ENCODE measurements at places on chromosomes 12 and 14.

- DNase-seq, result no peak
These were observed 26.8 kb downstream of the NAA30 start for GRCh38 chr14:57417228-57417627.

- DNase-seq, result peak; percentile 81
These were observed 248.1 kb downstream of the DPY19L2 start for GRCh38 chr12:63420206-63420644.

- DNase-seq, result no peak
These were observed 26.6 kb upstream of the GNS start for GRCh38 chr12:64785838-64786237.

DNA sequence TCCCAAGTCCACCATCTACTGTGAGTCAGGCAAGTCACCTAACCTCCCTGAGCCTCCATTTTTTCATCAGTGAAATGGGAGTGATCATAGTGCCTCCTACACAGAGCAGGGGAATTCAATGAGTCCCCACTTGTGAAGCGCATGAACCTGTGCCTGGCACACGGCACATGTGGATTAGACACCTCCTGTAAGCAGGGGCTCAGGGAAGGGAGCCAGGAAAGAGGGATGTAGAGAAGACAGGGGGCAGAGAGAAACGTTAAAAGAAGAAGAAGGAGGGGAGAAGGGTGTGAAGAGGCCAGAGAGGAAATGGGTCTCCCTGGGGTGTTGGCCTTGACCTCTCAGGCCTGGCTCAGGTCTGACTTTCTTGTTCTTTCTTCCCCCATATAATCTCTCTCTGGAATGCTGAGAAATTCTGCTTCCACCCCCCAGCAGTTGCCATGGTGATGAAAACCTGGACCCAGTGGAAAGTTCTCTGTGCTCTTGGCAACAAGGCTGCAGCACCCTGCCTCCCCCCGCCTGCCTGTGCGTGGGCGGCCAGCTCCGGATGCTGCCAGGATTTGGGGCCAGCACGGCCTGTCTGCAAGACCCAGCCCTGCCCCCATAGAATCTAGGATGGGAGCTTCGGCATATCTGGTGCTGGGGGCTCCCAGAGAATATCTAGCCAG, 94.5 kb downstream of the CALM1 start:
- no peak for DNase-seq

GRCh38 chr12:26317942-26318575, 122.7 kb downstream of the SSPN start:
- DNase-seq, result peak; percentile 90

DNA sequence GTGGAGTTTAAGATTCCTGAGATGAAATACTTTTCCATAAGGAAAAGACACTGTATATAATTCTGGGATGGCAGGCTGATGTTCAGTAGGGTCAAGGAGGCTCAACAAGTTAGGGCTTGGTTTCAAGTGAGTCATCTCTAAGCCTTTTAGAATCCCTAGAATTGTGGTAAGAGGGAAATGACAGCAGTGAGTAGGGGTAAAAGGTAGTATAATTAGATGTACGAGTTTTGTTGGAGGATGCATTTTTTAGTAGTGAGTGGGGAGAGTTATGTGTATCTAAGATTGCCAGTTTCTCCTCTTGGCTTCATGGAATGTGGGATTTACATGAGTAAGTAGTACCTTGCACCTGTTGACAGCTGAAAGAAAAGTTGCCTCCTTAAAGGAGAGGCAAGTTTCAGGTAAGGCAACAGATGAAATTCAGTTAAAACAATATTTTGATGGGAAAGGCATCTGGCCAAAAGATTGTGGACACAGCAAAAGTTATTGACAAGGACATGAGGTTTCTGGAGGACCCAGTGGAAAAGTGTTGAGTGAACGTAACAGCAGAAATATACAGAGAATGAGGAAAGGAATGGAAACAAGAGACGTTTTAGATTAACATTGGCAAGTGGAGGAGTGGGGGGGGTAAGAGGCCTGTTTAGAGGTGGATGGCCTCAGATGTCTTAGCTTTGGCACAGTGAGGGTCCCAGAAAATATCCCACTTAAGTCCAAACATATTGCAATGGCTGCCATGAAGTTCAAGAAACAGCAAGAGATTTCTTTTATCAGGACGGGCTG, 21.8 kb downstream of the LMO3 start:
- DNase-seq, result no peak

DNA sequence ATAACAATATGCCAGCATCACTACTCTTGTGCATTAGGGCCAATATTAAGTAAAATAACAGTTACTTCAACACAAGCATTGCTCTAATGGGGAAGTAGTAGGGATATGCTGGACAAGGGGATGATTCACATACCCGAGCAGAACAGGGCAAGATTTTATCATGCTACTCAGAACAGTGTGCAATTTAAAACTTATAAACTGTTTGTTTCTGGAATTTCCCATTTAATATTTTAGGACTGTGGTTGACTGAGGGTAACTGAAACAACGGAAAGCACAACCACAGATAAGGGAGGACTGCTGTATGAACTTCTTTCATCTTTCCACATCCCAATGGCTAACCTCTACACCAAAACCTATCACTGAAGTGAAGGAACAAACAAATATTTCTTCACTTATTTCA, 36.8 kb downstream of the SARNP start:
- DNase-seq, result no peak

DNA sequence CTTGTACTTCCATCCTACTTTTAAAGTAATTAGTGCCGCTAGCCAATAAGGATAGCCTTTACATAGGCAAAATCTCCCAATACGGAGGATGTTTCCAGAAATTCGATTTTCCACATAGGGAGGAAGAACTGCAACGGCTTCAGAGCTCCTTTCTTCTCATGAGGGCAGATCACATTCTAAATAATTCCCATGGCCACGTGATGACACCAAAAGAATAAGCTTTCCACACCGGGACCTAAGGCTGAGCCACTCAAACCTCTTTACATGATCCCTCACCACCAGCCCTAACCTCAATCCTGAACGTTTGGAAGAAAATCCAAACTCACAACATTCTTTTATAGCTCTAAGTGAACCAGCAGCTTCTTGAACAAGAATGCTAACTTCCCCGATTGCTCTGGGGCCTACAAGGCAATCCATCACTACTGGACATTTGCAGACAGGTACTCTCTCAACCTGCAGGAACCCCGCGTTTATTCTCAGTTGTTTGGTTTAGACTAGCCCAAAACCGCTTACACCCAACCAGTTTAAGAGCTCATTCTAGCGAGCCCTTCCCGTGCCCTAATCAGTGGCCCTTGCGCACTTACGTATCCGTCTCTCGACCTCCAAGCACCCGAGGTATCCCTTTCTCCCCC, 884 bp downstream of the CAPRIN2 start:
- DNase-seq, result peak; percentile 48

GRCh38 chr12:48351022-48351708, 446 bp upstream of the ZNF641 start:
- peak; percentile 66 for DNase-seq

DNA sequence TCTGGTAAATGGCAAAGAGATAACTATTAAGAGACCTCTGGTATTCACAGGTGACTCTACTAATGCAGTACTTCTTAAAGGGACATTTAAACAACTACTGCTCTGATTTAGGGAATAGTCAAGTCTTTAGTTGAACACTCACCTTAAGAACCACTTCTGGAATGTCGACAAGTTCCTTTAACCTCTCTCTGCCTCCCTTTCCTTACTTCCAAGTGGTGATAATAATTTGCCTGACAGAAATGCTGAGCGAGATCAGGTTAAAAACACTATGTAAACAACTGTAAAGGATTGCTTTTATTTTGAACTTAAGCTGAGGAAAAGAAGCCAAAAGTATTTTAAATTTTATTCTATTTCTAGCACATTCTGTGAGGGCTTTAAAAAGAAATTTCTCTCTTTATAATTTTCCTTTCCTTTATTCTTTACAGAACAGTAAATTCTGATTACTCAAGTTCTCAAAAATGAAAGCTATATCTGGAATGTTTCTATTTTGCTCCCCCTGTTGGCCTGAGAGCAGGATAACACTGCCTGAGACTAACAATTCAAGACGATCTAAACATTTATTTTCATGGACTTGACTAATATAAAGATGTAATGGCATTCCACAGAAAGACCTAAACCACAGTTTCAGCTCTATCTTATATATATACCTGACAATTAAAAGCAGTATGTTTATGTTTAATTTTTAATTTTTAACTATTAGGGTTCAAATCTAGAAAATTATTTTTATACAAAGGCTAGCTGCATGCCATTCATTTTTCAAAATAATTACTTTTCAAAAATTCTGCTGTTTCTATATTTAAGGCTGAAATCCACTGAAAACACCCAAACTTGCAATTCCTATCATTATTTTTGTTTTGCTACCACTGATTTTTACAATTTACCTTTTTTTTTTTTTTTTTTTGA, 29.2 kb downstream of the ZCCHC8 start:
- peak; percentile 82 for DNase-seq

DNA sequence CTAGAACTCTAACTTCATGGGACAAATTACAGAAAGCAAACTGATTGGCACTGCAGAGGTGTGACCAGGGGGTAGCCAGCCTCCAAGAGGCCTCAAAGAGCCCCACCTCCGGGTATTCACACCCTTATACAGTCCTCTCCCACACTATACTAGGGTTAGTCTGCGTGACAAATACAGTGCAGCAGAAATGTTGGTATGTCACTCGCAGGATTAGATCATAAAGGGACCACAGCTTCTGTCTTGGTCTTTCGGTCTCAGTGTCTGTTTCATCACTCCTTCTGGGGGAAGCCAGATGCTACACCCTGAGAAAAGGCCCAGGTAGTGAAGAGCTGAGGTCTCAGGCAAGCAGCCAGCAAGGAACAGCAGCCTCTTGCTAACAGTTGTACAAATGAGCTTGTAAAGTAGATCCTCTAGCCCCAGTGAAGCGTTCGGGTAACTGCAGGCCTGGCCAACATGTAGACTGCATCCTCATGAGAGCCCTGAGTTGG, 68.9 kb upstream of the SAV1 start:
- no peak for DNase-seq

DNA sequence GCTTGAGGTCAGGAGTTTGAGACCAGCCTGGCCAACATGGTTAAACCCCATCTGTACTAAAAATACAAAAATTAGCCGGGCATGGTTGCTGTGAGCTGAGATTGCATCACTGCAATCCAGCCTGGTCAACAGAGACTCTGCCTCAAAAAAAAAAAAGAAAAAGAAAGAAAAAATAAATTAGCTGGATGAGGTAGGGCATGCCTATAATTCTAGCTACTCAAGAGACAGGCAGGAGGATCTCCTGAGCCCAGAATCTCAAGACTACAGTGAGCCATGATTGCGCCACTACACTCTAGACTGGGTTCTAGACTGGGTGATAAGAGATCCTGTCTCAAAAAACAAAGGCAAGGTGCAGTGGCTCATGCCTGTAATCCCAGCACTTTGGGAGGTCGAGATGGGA, 16.9 kb downstream of the PPP4R3A start:
- DNase-seq, result no peak

DNA sequence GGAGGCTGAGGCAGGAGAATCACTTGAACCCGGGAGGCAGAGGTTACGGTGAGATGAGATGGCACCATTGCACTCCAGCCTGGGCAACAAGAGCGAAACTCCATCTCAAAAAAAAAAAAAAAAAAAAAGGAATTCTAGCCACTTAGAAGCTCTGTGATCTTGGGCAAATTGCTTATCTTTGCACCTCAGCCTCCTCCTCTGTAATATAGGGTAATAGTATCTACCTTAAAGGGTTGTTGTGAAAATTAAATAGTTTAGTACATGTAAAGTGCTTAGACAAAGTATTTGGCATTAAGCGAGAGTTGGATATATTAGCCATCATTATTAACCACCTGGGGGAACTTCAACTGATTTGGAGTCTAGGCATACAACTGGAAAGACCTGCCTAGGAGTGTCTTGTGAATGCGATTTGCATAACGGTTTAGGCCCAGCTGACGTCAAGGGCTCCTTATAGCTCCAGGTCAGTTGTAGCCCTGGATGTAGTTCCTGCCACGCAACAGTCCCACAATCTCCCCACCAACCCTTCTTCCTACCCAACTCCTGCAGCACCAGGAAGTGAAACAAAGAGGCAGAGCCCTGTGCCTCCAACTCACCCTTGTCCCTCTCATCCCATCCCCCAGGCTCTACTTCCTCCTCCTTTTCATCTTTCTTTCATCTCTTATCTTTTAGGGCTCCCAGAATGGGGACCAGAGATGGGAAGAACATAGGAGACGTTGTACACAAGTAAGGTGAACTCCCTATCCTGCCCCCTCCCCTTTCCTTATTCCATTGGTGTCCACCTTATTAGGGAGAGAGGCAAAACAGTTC, 2.1 kb upstream of the IL23A start:
- no peak for DNase-seq

- peak; percentile 31 for DNase-seq
These were observed 47.3 kb downstream of the ACSM4 start for GRCh38 chr12:7351177-7351576.

DNA sequence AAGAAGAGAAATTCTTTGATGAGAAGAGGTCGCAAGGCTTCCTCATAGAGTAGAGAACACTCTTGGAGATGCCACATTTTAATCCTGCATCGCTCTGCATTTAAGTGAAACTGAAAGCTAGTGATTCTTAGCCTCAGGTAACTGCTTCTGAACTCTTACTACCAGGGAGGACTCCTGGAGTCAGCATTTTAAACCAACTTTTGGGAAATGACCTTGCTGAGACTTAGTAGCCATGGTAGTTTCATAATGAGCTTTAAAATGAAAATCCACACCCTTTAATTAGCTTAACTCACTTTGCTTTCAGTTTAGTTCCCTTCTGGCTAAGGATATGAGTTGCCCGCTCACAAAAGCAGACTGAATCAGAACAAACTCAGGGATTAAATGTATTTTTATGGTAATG, 80.3 kb downstream of the SYNE2 start:
- DNase-seq, result no peak

DNA sequence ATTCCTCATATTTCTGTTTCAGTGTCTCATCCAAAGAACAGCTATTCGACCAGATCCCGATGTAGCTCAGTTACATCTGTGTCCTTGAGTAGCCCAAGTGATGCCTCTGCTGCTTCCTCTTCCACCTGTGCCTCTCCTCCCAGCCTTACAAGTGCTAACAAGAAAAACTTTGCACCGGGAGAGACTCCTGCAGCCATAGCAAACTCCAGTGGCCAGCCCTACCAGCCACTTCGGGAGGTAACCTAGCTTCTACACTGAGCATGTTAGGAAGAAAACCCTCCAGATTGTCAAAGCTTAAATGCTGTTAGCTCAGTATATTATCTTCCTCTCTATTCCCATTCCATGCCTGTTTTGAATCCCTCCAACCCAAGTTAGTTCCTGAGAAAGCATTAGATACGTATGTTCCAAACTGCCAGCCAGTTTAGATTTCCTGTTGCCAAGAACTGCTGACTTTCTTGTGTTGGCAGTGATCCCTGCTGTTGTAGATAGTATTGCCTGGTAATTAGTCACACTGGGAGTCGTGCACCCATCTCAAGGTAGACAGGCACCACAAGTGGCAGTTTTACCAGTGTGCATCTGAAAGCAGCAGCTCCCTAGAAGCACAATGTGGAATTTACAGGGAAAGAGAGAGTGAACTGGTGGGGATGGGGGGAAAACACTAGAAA, 14.0 kb upstream of the KCNH3 start:
- no peak for DNase-seq

DNA sequence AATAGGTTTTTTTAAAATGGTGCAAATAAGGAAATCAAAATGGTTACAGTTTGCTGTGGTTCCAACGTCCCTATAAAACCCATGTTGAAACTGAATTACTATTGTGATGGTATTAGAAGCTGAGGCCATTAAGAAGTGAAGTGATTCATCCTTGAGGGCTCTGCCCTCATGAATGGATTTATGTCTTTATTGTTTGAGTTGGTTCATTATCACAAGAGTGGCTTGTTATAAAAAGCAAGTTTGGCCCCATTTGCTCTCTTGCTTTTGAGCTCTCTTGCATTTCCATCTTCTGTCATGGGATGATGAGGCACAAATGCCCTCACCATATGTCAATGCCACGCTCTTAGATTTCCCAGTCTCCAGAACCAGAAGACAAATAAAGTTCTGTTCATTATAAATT, 62.3 kb downstream of the PRKD1 start:
- no peak for DNase-seq
